Osteoblast (primary cell): ENCODE measurements at places on chromosomes 6 and 20.

DNA sequence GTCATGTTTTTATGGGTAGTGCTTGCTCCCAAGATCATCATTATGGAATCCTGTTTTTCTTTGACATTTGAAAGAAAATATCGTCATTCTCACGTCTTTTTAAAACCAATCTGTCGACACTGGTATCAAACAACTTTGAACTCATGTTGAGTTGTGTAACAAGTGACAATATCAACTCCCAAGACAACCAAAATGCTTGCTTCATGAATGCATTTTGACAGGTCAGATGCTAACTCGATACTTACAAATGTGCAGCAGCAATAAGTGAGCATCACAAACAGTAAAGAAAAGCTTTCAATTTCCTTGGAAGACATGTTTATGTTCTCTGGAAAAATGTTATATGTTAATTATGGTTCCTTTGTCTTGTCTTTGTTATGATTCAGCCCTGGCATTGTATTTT, 125.9 kb downstream of the EPHA7 start:
- no peaks in the 10 kb centered on the region for H3K4me1 ChIP-seq
- no peaks in the 10 kb centered on the region for H3K36me3 ChIP-seq
- no peaks in the 10 kb centered on the region for H3K27me3 ChIP-seq
- DNase-seq: no peak

- no peaks in the 10 kb centered on the region for H3K36me3 ChIP-seq
- H3K27ac ChIP-seq: no peak overlapping the region
- H3K4me3 ChIP-seq: no peak overlapping the region
- DNase-seq: no peak
- H3K4me1 ChIP-seq: no peaks in the 10 kb centered on the region
Measured at GRCh38 chr6:91340896-91341395, 754.1 kb upstream of the MAP3K7 start.

DNA sequence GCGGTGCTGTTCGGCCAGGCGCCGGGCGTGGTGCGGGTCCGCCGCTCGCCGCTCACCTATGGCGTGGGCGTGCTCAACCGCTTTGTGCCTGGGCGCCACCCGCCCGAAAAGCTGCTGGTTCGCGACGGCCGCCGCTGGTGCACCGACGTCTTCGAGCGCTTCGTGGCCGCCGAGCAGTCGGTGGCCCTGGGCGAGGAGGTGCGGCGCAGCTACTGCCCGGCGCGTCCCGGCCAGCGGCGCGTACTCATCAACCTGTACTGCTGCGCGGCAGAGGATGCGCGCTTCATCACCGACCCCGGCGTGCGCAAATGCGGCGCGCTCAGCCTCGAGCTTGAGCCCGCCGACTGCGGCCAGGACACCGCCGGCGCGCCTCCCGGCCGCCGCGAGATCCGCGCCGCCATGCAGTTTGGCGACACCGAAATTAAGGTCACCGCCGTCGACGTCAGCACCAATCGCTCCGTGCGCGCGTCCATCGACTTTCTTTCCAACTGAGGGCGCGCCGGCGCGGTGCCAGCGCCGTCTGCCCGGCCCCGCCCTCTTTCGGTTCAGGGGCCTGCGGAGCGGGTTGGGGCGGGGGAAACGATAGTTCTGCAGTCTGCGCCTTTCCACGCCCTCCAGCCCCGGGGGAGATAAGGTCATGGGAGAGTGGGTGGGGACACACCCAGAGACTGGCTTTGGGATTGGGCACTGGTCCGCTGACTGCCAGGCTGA, 15.7 kb downstream of the ADISSP start:
- H3K27me3 ChIP-seq: no peaks in the 10 kb centered on the region
- peak; percentile 64 for DNase-seq
- peak overlapping the region; percentile 19 for H3K4me3 ChIP-seq
- no peaks in the 10 kb centered on the region for H3K36me3 ChIP-seq
- no peaks in the 10 kb centered on the region for H3K4me1 ChIP-seq

- no peaks in the 10 kb centered on the region for H3K27me3 ChIP-seq
- H3K4me3 ChIP-seq: no peak overlapping the region
- H3K4me1 ChIP-seq: peaks cover 4% of the 10 kb centered on the region
- DNase-seq: no peak
- H3K36me3 ChIP-seq: peaks cover 27% of the 10 kb centered on the region
- no peak overlapping the region for H3K27ac ChIP-seq
Measured at GRCh38 chr6:110900028-110900598, 25.5 kb downstream of the AMD1 start.
